ENCODE measurements at places on chromosomes 5 and 9.

DNA sequence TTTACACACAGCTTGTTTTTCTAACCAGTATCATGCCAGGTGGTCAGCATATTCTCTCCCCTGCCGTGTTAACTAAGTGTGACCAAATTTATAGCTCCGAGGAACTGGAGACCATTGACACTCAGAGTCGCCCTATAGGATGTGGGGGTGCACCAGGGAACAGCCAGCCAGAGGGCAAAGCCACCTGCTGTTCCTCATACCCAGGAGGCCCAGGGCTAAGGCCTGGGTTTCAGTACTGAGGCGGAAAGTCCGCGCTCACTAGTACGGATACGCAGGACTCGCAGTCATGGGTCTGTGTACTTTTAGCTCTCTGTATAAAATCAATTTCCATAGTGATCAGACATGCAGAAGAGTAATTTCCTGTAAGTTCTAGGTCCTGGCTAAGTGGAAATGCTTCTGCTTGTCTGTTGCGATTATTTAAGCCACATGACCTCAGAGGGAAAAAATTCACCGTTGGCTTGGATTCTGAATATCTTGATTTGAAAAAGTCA lies 247.0 kb downstream of the AOPEP start:
- no peak for DNase-seq

GRCh38 chr9:35956651-35957050 lies 1.3 kb downstream of the OR2S2 start:
- DNase-seq: no peak

GRCh38 chr5:168557389-168557788 lies 21.8 kb downstream of the PANK3 start:
- DNase-seq: no peak

DNA sequence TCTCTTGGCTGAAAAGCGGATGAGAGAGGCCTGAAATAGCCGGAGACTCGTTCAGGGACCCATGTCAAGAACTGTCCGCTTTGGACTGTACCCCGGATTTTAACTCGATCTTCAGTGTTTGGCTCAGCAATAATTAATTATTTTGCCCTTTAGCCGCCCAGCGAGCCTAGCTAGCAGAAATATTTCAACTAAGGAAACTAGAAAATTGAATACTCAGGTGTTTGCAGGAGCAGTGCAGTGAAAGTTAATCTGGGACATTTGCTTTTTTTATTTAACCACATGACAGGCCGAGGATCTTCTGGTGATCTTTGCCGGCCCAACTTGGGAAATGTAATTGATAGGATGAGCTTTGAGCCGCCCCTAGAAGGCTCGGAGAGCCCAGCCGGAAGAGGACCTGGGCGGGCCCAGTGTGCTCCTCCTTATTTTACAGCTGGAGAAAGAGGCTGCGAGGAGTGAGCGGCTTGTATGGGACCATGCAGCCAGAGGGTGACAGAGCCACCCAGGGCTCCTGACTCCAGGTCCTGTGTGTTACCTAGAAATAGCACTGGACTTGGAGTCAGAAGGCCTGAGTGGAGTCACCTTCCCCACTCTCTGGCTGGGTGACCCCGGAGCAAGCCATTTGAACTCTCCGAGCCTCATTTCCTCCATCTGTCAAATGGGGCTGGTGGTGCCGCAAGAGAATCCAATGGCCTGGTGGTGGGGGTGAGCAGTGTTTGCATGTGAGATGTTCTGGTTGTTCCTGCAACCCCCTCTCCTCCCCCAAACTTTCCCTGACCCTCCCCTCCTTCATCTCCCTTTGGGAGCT lies 2.4 kb downstream of the PPARGC1B start:
- DNase-seq: no peak

DNA sequence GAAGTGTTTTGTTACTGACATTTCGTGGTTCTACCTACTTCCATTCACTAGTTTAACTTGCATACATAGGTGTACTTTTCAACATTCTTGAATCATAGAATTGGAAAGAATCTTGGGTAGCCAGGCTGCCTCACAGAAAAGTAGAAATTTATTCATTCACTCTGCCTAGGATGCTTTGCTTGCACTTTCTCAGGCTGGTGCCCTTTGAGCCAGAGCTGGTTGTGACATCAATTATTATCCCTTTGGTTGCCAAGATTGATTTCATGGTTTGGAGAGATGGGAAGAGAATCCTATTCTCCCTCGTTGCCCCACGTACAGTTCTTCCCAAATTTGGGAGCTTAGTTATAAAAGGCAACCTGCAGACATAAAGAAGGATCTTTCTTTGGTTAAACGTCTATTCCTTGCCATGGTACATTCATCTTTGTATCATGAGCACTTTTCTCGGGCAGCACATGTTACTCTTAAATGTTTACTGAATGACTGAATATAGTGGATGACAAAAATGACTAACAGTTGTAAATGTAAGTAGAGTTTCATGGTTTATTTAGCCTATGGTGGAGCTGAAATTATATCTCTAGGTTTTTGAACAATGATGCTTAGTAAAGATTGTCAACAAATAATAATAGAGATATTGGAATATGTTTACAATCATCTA lies 195.5 kb downstream of the COMMD10 start:
- no peak for DNase-seq

GRCh38 chr5:17219469-17219868 lies 2.0 kb downstream of the BASP1 start:
- no peak for DNase-seq

DNA sequence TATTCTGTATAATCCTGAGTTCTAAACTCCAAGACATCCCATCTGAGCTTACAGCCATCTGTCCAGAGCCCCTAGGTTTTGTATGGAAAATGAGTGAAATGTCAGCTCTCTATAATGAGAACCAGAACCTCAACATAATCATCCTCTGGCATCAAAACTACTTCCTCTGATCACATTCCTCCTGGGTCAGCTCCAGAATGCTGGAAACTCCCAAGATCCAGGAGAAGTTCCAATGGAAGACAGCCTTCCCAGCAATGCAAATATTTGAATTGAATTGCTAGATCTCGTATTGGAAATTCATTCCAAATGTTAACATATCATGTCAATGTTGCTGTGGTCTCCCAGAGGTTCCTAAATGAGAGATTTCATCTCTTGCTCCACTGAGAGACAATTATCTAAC lies 23.8 kb downstream of the C9 start:
- no peak for DNase-seq

DNA sequence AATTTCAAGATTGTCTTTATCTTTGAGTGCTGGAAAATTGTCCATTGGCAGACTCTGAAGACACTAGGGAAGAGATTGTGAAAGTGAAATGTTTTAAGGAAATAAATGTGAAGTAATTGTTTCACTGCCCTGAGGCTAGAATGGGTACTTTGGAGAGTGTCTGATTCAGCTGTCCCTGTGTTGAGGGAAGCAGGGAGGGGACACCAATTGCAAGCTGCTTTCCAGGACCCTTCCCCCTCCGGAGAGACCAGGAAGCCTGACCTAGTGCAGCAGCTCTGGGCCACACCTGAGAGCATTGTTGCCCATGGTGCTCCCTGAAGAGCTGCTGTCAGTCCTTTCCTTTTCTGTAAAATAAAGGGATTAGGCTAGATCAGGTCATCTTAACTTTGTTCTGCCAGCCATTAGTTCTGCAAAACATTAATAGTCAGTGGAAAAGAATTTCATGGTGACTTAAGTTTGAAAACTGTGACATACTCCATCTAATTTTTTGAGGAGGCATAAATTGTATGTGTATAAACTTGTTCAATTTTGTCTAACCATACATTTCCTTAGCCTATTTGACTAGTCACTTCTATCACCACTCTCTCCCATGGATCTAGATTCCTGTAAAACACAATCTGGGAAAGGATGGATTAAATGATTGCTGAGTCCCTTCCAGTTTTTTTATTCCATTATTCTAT lies 18.8 kb downstream of the MAP1B start:
- no peak for DNase-seq

DNA sequence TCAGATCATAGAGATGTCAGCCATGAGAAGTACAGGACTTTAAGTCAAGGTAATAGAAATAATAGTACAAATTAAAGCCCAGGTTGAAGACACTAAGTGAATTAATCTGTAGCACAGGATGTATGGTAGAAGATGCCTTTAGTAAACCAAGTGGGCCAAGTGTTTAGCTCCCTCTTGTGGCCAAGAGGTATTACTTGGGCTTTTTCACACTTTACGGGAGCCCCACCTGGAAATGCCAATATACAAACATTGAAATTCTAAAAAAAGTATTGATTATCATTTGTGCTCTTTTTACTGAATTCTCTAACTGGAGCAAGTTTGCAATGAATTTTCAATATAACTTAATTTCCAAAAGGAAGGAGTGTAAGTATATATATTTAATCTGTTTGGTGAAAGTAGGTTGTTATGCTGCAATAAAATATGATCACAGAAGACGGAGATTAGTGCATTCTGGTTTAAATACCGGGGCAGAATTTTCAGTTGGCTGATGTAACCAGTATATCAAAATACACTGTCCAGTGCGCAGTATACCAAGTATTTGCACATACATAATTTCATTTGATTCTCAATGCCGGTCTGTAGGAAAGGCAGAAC lies 84.7 kb downstream of the PARP8 start:
- DNase-seq: no peak

DNA sequence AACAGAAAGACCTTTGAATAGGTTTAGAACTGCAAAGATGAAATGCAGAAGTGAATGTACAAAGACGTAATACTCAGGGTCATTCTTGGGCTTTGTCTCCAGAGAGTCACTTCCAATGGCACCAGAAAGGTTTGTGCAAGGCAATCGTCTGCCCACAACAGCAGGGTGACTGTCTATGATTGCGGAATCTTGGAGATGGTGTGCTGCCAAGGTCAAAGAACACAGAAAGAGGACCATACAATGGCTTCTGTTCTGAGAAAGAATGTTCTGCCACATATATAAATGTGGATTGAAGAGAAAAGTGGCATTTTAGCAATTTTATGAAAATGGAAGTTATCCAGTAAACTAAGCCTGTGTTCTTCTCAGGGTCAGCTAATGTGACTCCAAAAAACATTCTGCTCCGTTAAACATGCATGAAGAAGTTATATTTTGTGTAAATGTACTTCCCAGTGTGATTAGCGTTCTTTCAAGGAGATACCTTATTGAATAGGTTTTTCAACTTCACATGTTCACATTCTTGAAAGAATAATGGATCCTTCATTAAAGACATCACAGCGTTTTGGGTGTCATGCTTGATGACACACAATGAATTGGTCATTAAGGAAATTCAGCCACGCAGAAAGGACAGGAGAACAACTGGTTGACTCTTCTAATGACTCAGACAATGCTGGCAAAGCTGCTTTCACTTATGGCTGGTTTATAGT lies 73.4 kb upstream of the CDH6 start:
- no peak for DNase-seq

- DNase-seq: no peak
Measured at GRCh38 chr5:124719113-124719967, 27.1 kb downstream of the ZNF608 start.

DNA sequence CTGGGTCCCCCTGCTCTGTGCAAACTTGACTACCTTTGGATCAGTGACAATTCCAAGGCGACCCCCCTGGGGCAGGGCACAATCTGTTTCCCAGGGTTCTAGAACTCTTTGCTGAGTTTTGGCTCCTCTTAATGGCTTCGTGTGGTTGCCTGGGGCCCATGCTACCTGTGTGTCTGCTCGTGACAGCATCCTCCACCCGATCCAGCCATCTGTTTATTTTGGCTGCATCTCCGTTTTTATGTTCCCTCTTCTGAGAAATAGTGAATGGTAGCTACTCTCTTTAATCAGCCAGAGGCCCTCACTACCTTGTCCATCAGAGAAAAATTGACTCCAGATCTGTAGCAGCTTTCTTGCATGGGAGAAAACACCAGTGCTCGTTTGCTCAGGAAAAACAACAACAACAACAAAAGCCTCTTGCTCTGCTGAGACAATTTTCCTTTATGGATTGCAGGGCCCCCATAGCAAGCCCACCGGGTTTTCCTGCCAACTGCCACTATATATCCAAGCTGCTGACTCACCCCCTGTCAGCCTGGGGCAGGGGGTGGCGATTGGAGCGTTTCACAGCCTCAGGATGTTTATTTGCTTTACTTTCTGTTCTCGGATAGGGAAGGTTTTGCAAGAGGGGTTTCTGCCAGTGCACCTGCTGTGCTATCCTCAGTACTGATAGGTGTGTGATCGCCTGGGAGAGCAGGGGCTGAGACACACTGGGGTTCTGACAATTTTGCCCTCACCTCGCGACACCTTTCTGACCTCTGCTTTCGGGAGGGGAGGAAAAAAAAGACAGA lies 607.8 kb downstream of the BNC2 start:
- DNase-seq: no peak

- no peak for DNase-seq
Measured at GRCh38 chr5:143871672-143872071, 59.7 kb downstream of the HMHB1 start.

DNA sequence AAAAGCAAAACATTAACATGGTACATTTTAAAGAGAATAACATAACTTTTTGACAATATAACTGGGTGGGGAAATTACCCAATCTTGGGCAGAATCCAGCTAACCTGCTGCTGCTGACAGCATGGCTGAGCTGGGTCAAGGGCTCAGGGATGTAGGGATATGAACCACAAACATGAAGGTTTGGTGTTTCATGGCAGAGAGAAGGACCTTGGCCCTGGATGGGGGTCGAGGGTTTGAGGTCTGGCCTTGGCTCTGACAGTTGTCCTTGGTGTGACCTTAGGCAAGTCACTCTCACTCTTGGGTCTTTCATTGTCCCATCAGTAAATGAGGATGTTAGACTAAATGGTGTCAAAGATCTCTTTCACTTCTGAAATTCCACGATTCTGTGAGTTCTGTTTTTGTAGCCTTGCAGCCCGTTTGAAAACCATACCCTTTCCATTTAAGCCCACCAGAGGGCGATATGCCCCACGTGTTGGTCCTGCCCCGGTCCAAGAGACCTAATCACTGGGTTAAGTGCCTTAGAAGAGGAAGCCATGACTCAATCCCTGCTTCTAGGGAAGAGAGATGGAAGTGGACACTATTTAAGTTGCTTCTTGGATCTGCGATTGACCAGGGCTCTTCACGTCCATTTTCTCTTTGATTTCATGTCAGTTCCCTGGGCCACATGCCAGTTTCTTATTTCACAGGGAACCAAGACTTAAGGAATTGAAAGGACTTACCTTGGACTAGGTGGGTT lies 56.8 kb upstream of the TEX48 start:
- no peak for DNase-seq

All from stimulated activated CD8-positive, alpha-beta memory T cell treated with anti-CD3 and anti-CD28 coated beads, Interleukin-15, amount 100 ng/mL, for 24 hours (primary cell).